ENCODE measurements at places on chromosomes 16 and 17. TPM values are rescaled to one million over a fixed set of nuclear protein-coding genes. Genes with fewer than 3 reads are reported as not detected.

PITPNM3 gene
- 1.3 TPM for total RNA-seq

KRT17 gene
- 5.9 TPM for total RNA-seq

IGF2BP1 gene
- total RNA-seq = not detected

CLEC3A gene
- not detected for total RNA-seq

G6PC1 gene
- total RNA-seq = not detected

SPNS2 gene
- 19.2 TPM for total RNA-seq

LGALS9C gene
- total RNA-seq = not detected

NACA2 gene
- total RNA-seq = 1.6 TPM

WSCD1 gene
- 1.8 TPM for total RNA-seq

CDIPT gene
- 76.5 TPM for total RNA-seq

TRAF7 gene
- 29.3 TPM for total RNA-seq

HSD17B1 gene
- 9.2 TPM for total RNA-seq

Measured in body of pancreas (tissue), 4 donors.